ENCODE measurements at places on chromosomes 6 and 20. TPM values are rescaled to one million over a fixed set of nuclear protein-coding genes. Genes with fewer than 3 reads are reported as not detected.

The SLA2 gene
- total RNA-seq, result not detected

The DEFB125 gene
- not detected for total RNA-seq

The RNF146 gene
- total RNA-seq, result 45.0 TPM

The GJA1 gene
- total RNA-seq, result 8.3 TPM

The PTCRA gene
- not detected for total RNA-seq

The CNBD2 gene
- total RNA-seq, result 1.4 TPM

The RSPO4 gene
- total RNA-seq, result not detected

The FABP7 gene
- not detected for total RNA-seq

Measured in LHCN-M2 (cell line).